Caudate nucleus (tissue), 63 donors: ENCODE measurements at places on chromosomes 2 and 18.

DNA sequence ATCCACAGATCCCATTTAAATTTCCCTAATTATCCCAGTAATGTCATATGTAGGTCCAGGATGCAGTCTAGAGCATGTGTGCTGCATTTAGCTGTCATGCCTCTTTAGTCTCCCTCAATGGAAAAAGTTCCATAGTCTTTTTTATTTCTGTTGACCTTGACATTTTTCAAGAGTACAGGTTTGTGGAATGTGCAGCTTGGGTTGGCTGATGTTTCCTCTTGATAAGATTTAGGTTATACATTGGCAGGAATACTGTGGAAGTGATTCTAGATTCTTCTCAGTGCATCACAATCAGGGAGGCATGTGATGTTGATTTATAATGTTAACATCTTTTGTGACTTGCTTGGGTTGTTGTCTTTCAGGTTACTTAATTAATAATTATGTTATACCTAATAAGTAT, 42.5 kb downstream of the PPM1B start:
- DNase-seq: no peak

DNA sequence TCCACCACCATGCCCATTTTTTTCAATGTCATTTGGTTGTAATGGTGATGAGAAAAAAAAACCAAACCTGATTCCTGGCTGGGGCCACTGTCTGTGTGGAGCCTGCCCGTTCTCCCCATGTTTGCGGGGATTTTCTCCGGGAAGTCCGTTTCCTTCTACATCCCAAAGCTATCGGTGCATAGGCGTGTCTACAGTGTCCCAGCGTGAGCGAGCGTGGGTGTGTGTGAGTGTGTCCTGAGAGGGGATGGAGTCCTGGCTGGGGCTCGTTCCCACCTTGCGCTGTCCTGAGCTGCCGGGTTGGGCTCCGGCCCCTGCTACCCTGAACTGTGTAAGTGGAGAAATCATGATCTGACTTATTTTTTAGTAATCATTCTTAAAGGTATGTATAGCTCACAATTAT, 7.3 kb upstream of the ZAP70 start:
- no peak for DNase-seq

DNA sequence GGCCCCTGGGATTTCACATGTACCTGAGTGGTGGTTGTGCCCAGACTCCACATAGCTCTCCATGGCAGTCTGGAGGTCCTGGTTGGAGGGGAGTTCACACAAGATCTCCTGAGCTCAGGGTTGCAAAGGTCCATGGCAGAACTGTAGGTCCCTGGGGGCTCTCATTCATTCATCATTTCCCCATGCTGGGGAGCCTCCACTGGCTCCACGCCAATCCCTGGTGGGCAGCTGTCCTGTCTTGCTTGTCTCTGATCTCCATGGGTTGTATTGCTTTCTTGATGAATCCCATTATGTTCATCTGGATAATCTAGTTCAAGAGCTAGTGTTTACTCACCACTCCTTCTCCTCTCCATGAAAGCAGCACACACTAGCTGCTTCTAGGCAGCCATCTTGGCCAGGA, 42.4 kb downstream of the ZSWIM2 start:
- no peak for DNase-seq

GRCh38 chr2:83016343-83017110, 1442.6 kb downstream of the SUCLG1 start:
- DNase-seq: no peak

- no peak for DNase-seq
These were observed 79.8 kb upstream of the STK17B start for GRCh38 chr2:196251132-196251531.

DNA sequence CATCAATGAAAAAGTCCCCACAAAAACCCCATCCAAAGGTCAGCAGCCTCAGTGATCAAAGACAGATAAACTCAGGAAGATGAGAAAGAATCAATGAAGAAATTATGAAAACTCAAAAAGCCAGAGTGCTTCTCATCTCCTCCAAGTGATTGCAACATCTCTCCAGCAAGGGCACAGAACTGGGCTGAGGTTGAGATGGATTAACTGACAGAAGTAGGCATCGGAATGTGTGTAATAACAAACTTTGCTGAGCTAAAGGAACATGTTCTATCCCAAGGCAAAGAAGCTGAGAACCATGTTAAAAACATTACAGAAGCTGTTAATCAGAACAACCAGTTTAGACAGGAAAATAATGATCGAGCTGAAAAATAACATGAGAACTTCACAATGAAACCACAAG, 442.8 kb upstream of the SYT4 start:
- DNase-seq: no peak

DNA sequence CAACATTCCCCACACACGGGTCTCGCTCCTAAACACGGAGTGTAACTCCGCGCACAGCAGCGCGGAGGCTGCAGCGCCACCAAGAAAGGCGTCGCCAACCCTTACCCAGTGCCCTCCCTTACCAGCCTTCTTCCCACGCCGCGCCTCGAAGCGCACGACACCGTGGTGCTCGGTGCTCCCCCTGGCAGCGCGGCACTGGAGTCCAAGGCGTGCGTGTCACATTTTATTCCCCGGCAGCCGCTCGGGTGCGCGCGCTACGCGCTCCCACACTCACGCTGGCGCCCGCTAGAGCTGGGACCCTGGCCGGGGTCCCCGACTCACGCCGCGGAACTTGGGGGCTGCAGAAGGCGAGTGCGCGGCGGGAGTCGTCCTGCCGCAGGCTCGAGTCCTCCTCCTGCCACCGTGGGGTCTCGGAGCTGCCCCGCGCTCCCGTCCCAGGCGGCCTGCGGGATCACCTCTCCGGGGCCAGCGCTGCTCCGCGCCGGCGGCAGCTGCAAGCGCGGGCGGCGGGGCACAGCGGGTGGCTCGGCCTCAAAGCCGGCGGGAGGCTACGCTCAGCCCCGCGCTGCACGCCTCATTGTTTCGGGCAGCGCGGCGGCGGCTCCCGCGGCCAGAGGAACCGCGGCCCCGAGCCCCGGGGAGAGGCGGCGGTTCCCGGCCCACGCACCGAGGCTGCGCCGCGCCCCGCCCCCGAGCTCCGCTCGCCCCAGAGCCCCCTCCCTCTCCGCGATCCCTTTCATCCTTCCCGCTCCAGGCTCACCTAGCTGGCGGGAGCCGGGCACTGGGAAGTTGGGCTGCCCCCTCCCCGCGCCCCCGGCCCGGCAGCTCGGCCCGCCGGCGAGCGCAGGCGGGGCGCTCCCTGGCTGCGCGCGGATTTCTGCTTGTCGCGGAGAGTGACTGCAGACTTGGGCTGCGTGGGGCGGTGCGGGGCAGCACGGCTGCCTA, at the start of gene ST6GAL2:
ST6GAL2 (minus strand) TSS at position 197 of the 945 bp plus-strand sequence. CDS start 42,190 bp downstream, outside the sequence.
- peak; percentile 17 for DNase-seq

GRCh38 chr2:231573096-231573495, 19.6 kb upstream of the TEX44 start:
- no peak for DNase-seq

DNA sequence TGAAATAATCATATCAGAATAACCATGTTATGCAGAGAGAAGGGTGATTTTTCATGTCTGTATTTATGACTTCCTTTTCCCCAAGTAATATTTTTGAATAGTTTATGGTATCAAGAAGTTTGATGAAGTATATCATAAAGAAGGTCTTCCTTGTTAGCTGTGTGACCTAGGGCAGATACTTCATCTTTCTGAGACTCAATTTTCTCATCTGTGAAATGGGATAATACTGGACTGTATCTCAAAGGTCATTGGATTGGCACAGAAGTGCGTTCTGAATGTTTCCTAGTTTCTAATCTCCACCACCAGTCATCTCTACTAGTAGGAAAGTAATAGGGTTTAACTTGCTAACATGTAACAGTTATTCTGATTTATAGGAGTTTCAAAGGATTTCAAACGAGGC, 52.6 kb downstream of the DGKD start:
- no peak for DNase-seq

GRCh38 chr18:9022397-9023155, 79.9 kb upstream of the NDUFV2 start:
- DNase-seq: no peak

- DNase-seq: no peak
These were observed 288.9 kb upstream of the EPAS1 start for GRCh38 chr2:46008091-46008870.

DNA sequence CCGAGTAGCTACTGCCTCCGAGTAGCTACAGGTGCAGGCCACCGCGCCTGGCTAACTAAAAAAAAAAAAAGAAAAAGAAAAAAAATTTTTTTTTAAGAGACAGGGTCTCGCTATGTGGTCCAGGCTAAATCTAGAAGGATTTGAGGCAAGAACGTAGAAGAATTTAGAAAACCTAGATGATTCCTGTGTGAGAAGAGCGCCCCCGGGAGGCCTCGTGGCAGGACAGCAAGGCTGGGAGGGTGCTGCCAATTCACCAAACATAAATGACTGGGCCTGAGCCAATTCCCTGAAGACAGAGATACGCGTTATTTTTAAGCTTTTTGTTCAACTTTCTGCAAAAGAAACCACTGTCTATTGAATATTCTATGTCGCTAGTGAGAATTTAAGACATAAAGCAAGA, 90.1 kb upstream of the TGFA start:
- no peak for DNase-seq

DNA sequence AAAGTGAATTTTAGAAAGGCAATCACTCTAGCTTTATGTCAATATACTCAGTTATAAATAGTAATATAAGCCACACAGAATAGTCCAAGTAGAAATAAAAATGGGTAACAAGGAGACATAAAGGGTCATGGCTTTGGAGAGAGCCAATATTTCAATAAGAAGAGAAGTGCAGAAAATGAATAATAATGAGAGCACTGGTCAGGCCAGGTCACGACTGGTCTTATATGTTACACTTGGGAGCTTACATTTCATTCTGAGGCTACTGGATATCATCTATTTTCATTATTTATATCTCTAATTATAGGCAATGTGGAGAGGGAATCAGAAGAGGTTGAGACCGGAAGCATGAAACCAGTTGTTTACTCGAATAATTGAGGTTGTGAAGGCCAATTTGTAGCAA, 180.8 kb upstream of the PID1 start:
- DNase-seq: no peak

- no peak for DNase-seq
These were observed 127.7 kb downstream of the SMAD2 start for GRCh38 chr18:47802802-47803201.

- no peak for DNase-seq
These were observed 30.4 kb upstream of the GMCL1 start for GRCh38 chr2:69798909-69799526.

- DNase-seq: no peak
These were observed 3.8 kb downstream of the XRCC5 start for GRCh38 chr2:216112926-216113325.

GRCh38 chr2:132466428-132467028, 49.9 kb downstream of the GPR39 start:
- DNase-seq: no peak

DNA sequence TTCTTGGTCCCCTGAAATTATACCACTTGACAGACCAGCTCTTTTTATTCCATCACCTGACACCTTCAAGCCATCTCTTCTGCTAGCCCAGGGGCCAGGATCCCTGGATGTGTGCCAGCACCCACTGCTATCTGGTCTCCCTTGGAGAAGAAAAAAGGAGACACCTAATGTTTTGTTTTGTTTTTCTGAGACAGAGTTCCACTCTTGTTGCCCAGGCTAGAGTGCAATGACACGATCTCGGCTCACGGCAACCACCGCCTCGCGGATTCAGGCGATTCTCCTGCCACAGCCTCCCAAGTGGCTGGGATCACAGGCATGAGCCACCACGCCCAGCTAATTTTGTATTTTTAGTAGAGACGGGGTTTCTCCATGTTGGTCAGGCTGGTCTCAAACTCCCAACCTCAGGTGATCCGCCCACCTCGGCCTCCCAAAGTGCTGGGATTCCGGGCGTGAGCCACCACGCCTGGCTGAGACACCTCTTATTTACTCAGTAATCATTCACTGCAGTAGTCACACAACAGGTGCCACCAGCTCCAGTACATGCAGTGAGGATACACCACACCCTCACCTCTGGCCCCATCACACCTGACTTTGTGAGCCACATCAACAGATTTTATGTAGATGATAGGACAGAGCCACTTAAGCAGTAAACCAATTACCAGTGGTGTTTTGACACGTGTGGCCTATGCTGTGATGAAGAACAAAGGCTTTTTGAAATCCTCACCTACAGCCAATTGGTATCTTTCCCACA, 42.8 kb upstream of the PCBP1 start:
- DNase-seq: no peak

DNA sequence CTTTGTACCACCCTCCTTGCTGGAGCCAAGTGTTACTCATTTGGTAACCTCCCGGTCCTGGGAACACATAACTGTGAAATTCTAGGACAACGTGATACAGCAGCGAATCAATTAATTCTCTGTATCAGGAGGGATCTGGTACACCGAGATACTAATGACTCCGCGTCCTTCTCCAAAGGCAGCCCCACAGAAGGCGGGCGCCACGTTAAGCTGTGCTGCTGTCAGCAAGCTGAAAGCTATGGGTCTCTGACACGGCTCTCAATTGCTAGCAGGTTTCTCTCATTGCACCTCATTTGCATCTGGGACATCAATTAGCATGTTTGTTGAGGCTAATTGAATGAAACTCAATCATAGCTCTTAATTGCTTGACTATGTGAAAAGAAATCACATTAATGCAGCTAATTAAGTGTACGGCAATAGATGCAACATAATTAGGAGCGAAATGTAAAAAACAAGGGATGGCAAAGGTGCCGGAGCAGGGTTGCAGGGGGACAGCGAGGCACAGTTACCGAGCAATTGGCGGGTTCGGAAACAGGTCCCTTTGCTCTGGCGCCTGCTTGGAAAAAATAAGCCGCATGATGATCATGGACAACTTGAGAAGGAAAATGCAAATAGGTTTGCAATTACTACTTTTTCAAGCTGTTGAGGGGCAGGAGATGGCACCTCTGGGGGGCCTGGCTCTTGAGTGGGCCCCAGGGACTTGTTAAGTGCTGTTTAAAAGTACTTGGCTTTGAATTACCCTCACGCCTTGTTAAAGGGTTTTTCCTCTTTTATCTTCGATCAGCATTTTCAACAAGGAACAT, 264.2 kb downstream of the GBX2 start:
- DNase-seq: no peak

DNA sequence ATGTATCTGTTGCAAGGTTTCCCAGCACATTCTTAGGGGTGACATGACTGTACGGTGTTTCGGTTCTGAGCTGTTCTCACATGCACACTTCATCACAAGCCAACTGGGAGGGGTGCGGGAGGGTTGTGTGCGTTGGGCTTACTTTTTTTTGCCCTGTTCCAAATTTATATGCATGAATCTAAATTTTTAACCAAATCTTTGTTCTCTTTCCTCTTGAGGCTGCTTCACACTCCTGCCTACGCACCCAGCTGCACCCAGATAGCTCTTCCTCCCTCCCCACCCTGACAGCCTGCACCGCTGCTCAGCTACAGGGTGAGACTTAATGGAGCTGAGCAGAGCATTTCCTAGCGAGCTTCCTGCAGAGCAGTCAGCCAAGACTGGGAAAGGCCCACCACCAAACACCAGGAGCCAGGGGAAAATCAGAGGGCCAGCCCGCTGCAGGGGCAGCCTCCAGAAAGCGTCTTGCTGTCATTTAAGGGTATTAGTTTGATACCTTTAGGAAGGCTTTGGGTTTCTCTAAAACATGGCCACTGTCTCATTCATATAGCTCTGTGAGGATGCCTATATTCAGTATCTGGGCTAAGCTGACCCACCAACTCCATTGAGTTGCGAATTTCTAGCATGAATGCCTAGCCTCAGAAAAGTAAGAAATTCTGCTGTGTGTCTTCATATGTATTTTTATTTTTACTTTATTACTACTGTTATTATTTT, 84.5 kb downstream of the POU3F3 start:
- DNase-seq: peak; percentile 22
